ENCODE measurements at places on chromosomes 3 and 15. TPM values are rescaled to one million over a fixed set of nuclear protein-coding genes. Genes with fewer than 3 reads are reported as not detected.
A peak's percentile ranks its signal among the peaks of the same experiment; 100 is the strongest.

DNA sequence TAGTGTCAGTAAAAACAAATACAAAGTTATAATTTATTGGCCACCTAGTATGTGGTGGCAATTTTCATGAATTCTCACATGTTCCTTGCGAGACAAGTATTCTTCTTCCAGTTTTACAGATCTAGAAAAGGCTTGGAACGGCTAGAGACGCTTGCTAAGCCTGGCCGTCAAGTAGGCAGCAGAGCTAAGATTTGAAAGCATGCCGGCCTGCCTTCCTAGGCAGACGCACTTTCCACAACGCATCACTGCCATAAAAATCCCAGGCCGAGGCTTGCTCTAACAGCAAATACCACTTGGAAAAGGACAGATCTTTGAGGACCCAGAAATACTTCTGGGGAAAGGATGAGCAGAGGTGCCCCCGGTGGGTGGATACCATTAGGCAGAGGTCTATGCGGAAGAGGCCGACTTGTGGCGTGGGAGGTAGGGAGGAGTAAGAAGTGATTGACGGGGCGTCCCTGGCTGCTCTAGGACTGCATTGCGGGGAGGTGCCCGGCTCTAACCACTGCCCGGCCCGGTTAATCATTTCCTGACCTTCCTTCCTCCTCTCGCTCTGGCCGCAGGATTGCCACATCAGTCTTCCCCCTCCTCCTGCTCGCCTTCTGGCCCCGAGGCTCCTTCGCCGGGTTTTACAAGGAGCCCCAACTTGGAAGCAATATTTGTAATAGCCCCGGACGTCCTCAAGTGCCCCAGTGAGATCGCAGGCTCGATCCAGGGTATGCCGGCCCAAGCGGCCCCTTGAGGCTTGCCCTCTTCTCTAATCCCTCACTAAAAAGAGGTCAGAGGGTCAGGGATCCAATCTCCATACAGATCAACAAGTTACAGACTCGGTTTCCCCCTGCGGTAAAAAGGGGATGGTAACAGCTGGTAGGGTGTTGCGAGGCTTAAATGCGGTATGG is 1.3 kb upstream of the USP3 start:
- peak overlapping the region; percentile 76 for H3K4me3 ChIP-seq
- peak; percentile 83 for DNase-seq
- H3K27me3 ChIP-seq = no peaks in the 10 kb centered on the region
- H3K27ac ChIP-seq = peak overlapping the region; percentile 100
- H3K4me1 ChIP-seq = peaks cover 44% of the 10 kb centered on the region
- H3K36me3 ChIP-seq = no peaks in the 10 kb centered on the region

- peaks cover 17% of the 10 kb centered on the region for H3K4me1 ChIP-seq
- no peak overlapping the region for H3K4me3 ChIP-seq
- no peaks in the 10 kb centered on the region for H3K27me3 ChIP-seq
- H3K36me3 ChIP-seq = no peaks in the 10 kb centered on the region
- DNase-seq = no peak
Measured at GRCh38 chr3:153146191-153147053, 15.6 kb upstream of the RAP2B start.

DNA sequence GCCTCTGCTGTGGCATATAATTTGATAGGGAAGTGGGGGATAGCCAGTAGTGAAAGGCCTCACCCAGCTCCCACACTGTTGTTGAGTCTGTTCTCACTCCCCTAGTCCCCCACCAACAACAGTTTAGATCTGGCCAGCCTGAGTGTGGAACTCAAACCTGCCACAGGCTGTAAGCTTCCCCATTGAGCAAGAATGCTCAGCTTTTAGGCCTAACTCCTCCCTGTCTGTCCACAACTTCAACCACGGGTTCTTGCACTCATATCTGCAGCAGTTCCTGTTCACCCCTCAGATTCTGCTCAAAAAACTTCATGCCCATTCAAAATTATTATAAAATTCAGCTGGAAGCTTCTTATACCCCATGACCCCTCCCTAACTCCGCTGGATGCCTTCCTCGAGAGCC is 975.1 kb downstream of the NSUN3 start:
- no peak overlapping the region for H3K27ac ChIP-seq
- no peaks in the 10 kb centered on the region for H3K4me1 ChIP-seq
- no peak for DNase-seq

The TERC gene
- total RNA-seq = 144 TPM

DNA sequence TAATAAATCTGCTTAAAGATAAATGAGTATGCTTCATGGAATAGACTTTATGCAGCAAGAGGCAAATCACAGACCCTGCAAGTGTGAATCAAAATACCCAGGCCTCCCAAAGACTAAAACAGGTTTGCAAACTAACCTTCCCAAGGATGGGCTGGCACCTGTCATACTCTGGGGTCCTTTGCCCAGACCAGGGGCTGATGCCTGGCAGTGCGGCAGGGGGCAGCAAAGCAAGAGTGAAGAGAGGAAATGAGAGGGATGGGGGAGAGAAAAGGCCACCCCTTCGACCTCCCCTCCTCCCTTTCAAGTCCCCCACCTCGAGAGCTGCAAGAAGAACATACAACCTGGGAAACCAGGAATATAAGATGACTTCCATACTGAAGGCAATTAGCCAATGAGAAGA is 31.8 kb downstream of the XXYLT1 start:
- no peaks in the 10 kb centered on the region for H3K27me3 ChIP-seq
- H3K27ac ChIP-seq = no peak overlapping the region
- H3K4me3 ChIP-seq = no peak overlapping the region
- no peaks in the 10 kb centered on the region for H3K4me1 ChIP-seq
- no peak for DNase-seq

All from osteoblast (primary cell).